Fibroblast of skin of abdomen (primary cell): ENCODE measurements at places on chromosomes 5 and 9.

- peak; percentile 74 for DNase-seq
These were observed 25.6 kb downstream of the TGFBI start for GRCh38 chr5:136054142-136055019.

DNA sequence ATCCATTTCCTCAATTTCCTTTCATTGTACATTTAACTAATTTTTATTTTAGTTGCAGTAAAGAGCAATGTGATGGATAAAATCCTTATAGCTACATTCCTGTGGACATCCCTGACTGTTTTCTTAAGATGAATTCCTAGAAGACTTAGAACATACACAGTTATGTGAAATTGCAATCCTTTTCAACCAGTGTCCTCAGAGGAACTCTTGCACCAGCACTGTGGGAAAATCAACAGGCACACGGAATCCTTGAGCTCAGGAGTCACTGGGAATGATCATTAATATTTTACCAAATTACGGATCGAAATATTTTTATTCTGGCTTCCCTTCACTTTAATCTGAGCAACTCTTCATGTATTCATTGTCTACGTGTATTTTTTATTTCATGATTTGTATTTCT is 901.9 kb upstream of the WWC1 start:
- peak; percentile 76 for DNase-seq

DNA sequence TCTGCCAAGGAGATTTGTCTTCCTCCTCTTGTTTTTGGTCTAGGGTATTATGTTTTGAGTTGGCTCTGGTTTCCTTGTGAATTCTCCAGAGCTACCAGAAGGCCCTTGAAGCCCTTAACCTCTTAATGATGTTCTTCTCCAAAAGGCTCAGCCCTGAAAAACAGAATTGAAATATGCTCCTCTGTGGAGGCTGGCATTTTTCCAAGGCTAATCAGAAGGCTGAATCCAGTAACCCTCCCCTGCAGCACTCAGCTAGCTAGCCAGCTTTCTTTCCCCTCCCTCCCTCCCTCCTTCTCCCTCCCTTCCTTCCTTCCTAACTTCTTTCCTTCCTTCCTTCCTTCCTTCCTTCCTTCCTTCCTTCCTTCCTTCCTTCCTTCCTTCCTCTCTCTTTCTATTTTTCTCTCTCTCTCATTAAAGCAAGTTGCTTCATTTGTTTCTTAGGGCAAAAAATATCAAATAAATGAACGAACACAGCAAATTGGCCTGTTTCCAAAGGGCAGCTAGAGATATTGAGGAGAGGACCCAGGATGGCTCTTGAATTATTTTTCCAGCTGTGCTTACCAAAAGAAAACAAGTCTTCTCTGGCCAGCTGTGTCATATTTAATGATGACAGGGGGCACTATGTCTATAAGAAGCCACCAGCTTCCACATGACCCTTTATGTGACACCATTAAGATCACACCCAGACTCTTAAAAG is 38.7 kb downstream of the JAKMIP2 start:
- no peak for DNase-seq

DNA sequence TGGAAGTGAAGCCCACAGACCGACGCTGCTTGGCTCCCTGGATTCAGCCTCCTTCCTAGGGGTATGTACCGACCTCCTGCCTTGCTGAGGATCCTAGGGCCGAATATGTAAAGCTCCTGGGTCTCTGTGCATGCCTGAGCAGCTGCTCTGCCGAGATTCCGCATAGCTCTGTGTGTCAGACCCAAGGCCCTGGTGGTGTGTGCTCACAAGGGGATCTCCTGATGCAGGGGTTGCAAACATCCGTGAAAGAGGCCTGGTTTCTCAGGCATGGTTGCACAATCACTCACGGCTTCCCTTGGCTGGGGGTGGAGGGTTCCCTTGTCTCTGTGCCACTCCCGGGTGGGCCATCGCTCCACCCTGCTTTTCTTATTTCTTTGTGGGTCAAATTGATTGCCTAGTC is 19.9 kb upstream of the SVEP1 start:
- DNase-seq: peak; percentile 42

DNA sequence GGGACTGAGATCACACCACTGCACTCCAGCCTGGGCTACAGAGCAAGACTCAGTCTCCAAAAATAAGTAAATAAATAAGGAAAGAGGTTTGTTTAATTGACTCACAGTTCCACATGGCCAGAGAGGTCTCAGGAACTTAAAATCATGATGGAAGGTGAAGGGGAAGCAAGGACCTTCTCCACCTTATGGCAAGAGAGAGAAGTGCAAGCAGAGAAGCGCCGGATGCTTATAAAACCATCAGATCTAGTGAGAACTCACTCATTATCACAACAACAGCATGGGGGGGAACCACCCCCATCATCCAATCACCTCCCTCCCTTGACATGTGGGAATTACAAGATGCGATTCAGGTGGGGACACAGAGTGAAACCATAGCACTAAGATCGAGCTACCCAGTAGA is 22.8 kb upstream of the RGMB start:
- DNase-seq: no peak

- DNase-seq: no peak
These were observed 155.0 kb downstream of the TMEM167A start for GRCh38 chr5:82922086-82922734.

GRCh38 chr5:168311061-168311566 is 19.7 kb downstream of the WWC1 start:
- no peak for DNase-seq

GRCh38 chr9:35518225-35518821 is 28.4 kb downstream of the RUSC2 start:
- peak; percentile 98 for DNase-seq

DNA sequence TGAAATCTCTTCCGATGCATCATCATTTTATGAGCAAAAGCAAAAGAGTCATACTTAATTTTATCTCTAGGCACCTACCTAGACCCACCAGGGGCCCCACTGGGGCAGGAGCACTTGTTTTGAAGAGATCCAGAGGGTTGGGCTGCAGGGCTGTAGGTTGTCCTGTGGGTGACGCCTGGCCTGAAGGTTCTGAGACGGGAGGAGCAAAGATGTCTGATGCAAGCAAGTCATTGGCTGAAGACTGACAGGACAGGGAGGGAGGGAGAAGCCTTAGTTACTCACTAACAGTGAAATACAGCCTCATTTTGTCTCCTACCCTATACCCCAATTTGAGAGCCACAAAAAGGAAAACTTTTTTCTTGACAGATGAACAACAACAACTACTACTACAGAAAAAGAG is 17.1 kb upstream of the C9 start:
- no peak for DNase-seq

DNA sequence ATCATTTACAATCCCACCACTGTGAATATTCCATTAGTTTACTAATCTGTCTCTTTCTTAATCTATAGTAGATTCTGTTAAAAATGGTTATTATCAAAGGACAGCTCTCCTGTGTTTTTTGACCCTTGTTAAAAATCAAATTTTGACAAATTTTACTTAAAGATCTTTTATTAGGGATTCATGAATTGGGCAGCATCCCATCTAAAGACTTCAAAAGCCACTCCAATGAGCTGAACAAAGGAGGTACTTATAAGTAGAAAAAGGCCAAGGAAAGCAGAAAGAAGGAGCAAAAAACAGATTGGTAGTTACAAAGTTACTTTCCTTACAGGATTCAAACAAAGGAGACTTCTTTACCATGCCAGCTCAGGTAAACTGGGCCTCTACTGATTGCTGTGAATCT is 44.5 kb upstream of the PTPDC1 start:
- no peak for DNase-seq

GRCh38 chr5:113034182-113034773 is 57.7 kb downstream of the DCP2 start:
- peak; percentile 93 for DNase-seq

DNA sequence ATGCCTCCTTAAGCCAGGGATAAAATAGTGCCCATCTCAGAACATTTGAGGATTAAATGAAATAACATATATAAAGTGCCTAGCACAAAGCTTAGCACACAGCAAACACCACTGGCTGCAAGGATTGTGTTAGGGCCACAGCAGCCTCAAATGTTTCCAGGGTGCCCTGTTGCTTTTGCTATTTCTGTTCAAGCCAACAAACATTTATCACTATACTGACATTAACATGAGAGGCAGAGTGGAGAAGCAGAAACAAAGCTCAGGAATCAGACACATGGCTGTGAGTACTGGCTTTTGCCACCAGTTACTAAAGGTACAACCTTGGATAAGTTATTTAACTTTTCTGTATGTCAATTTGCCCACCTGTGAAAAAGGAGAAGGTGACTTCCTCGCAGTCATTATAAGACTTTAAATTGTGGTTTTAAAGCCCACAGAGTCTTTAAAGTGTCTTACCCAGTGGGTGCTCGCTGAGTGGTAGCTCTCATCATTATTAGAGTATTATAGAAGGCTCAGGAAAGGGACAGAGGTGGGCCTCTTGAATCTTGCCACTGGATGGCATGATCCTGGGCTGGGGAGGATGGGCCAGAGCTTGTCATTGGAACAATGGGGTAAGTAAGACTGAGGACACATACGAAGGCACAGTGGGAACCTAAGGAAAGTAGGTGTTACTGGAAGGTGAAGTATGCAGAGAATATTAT is 98.2 kb downstream of the MARCHF3 start:
- no peak for DNase-seq

GRCh38 chr9:97773091-97773490 is 76.0 kb upstream of the XPA start:
- DNase-seq: no peak

DNA sequence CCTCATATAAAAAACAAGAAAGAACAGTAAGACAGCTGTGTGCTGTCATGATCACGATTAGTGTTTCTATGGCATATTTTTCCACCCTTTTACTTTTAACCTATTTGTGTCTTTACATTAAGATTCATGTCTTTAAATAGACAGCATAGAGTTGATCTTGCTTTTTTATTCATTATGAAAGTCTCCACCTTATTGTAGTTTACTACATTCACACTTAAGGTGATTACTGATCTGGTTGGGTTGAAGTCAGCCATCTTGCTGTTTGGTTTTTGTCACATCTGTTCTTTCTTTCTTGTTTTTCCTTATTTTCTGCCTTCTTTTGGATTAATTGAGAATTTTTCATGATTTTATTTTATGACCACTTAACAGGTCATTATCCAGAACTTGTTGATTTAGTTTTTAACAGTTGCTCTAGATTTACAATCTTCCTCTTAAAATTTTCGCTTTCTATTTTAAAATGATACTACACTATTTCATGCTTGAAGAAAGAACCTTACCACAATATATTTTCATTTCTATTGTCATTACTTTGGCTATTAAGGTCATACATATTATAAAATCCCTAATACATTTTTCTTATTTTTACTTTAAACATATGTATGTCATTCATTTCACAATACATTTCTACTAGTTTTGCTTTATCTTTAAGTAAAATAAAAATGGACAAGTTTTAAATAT is 292.5 kb downstream of the SH3GL2 start:
- DNase-seq: no peak

GRCh38 chr9:113872485-113873143 is 3.5 kb upstream of the ZNF618 start:
- DNase-seq: no peak

DNA sequence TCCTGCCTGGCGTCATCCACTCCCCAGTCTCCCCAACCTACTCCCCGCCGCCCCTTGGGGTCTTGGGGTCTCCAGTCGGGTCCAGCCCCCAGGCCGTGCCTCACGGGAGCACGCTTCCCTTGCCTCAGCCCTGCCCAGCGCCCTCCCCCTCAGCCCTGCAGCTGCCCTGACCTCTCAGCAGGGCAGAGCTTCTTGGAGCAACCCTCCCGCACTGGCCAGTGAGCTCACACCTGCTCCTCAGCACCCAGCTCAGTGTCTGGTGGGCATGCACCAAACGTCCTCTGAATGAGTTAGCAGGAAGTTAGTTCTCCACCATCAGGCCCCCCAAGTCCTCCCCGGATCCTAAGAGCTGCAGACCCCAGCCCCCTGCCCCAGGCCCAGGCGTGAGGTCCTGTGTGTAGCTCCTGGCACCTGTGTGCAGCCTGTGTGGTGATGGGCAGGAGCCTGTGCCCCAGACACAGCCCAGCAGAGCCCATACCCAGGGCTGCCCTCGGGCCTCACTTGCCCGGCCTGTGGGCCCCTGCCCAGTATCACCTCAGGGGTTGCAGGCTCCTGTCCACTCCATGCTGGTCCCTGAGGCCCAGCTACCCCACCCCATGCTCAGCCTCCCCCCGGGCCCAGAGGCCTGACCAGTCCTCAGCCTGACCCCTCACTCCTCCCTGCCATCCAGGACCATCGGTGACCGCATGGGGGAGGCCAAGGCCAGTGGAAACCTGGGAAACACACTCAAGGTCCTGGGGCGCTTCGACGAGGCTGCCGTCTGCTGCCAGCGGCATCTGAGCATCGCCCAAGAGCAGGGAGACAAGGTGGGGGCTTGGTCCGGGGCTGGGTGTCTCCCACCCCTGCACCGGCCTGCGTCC is 8.2 kb downstream of the GPSM1 start:
- DNase-seq: no peak

- DNase-seq: no peak
These were observed 23.4 kb downstream of the LCP2 start for GRCh38 chr5:170273968-170274710.
